ENCODE measurements at places on chromosomes 1 and 21.

DNA sequence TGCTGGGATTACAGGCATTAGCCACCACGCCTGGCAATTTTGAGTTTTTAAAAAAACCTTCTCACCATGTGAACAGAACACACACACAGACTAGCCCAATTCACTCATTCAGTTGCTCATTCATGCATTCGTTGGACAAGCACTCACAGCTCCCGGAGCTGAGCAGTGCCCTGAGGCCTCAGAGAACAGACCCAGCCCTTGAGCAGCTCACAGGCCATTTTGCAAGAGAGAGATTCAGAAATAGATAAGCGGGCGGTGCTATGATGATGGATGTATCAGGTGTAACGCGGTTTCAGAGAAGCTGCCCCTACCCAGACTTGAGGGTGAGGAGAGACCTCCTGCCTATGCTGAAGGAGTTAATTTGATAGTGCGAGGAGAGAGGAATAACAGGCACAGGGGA, 18.6 kb downstream of the PTAFR start:
- no peaks in the 10 kb centered on the region for H3K27me3 ChIP-seq
- no peak for DNase-seq
- peaks cover 7% of the 10 kb centered on the region for H3K4me1 ChIP-seq

DNA sequence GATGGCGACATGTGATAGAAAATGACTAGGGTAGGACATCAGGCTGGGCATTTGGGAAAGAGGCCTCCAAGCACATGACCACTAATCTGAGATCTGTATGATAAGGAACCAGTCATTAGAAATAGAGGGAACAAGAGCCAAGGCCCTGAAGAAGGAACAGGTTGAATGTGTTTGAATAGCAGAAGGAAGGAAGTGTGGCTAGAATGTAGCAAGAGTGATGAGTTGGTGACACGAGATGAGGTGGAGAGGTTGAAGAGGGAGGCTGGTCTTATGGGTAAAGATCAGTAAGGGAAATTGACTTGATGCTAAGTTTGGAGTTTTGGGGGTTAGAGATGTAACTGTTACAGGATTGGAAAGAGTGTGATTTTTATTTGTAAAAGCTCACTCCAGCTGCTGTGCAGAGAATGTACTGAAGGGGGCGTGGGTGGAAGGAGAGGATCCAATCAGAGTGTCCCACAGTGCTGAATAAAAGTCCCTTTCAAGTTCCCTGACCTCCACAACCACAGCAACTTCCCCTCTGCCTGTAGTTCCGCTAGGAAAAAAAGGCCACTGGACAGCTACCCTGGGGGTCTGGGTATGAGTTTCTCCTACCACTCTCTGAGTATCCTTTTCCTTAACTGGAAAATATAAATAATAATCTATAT, 295.0 kb downstream of the OMA1 start:
- no peaks in the 10 kb centered on the region for H3K36me3 ChIP-seq
- DNase-seq = no peak
- H3K27ac ChIP-seq = no peak overlapping the region
- peaks cover 6% of the 10 kb centered on the region for H3K4me1 ChIP-seq
- no peak overlapping the region for H3K4me3 ChIP-seq
- peaks cover 45% of the 10 kb centered on the region for H3K27me3 ChIP-seq

DNA sequence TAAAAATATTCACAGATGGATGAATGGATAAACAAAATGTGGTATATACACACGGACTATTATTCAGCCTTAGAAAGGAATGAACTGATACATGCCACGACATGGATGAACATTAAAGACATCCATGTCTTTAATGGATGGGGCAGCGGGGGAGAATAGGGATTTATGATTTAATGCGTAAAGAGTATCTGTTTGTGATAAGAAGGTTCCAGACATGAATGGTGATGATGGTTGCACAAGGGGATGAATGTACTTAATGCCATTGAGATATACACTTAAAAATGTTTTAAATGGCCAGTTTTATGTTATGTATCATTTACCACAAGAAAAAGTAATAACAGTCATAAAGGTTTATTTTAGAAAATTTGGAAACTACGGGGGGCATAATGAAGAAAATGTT, 108.6 kb upstream of the WLS start:
- no peak overlapping the region for H3K4me3 ChIP-seq
- no peak for DNase-seq
- no peak overlapping the region for H3K27ac ChIP-seq
- peaks cover 3% of the 10 kb centered on the region for H3K4me1 ChIP-seq
- H3K36me3 ChIP-seq = no peaks in the 10 kb centered on the region

GRCh38 chr21:41043014-41043413, 124.9 kb upstream of the BACE2 start:
- no peaks in the 10 kb centered on the region for H3K27me3 ChIP-seq
- no peaks in the 10 kb centered on the region for H3K36me3 ChIP-seq
- no peak overlapping the region for H3K27ac ChIP-seq
- H3K4me1 ChIP-seq = no peaks in the 10 kb centered on the region
- no peak overlapping the region for H3K4me3 ChIP-seq

GRCh38 chr21:45715441-45715840, 71.9 kb downstream of the PCBP3 start:
- peaks cover 28% of the 10 kb centered on the region for H3K27me3 ChIP-seq
- no peak overlapping the region for H3K27ac ChIP-seq
- no peak for DNase-seq
- no peaks in the 10 kb centered on the region for H3K36me3 ChIP-seq

- no peak overlapping the region for H3K27ac ChIP-seq
- no peak for DNase-seq
- no peak overlapping the region for H3K4me3 ChIP-seq
- peaks cover 4% of the 10 kb centered on the region for H3K4me1 ChIP-seq
These were observed 191.6 kb downstream of the PTPRC start for GRCh38 chr1:198830412-198830811.

GRCh38 chr1:221454096-221454495, 287.8 kb downstream of the DUSP10 start:
- H3K4me1 ChIP-seq = no peaks in the 10 kb centered on the region
- H3K4me3 ChIP-seq = no peak overlapping the region
- no peak overlapping the region for H3K27ac ChIP-seq
- no peaks in the 10 kb centered on the region for H3K36me3 ChIP-seq
- DNase-seq = no peak

GRCh38 chr1:185973645-185974044, 239.5 kb downstream of the HMCN1 start:
- H3K27ac ChIP-seq = peak overlapping the region; percentile 79

DNA sequence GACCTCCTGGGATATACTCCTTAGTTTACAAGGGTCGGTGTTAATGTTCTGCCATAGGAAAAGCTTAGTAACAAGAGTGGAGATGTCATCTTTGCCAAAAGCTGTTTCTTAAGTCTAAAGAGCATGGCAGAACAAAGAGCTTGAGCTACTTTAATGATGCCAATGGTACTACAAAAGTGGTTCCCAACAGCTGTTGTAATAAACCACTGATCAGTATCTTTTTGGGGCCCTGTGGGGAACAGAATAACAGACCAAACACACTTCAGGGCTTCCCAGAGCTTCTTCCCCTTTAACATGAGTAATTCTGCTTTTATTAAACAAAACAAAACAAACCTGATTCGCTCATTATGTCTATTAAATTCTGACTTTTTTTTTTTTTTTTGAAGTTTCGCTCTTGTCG, 116.3 kb downstream of the NCAM2 start:
- no peaks in the 10 kb centered on the region for H3K27me3 ChIP-seq
- H3K4me3 ChIP-seq = no peak overlapping the region
- H3K4me1 ChIP-seq = peaks cover 5% of the 10 kb centered on the region
- DNase-seq = no peak
- no peaks in the 10 kb centered on the region for H3K36me3 ChIP-seq

- no peak overlapping the region for H3K4me3 ChIP-seq
- H3K36me3 ChIP-seq = peaks cover 30% of the 10 kb centered on the region
- peaks cover 52% of the 10 kb centered on the region for H3K4me1 ChIP-seq
- DNase-seq = no peak
- H3K27me3 ChIP-seq = no peaks in the 10 kb centered on the region
These were observed 18.5 kb downstream of the CSF1 start for GRCh38 chr1:109929170-109929569.

DNA sequence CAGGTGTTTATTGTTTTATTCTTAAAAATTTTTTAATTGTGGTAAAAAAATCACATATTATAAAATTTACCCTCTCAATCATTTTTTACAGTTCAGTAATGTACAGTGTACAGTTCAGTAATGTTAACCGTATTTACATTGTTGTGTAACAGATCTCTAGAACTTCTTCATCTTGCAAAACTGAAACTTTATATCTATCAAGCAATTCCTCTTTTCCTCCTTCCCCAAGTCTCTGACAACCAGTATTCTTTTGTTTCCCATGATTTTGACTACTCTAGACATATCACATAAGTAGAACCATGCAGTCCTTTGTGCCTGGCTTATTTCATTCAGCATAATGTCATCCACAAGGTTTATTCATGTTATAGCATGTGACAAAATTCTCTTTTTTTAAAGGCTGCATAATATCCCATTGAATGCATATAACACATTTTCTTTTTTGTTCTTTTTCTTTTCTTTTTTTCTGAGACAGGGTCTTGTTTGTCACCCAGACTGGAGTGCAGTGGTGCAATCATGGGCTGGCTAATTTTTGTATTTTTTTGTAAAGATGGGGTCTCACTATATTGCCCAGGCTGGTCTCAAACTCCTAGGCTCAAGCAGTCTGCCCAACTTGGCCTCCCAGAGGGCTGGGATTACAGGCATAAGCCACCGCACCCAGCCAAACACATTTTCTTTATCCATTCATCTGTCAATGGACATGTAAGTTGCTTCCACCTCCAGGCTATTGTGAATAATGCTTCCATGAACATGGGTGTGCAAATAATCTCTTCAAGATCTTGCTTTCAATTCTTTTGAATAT, 17.2 kb upstream of the RCSD1 start:
- H3K4me3 ChIP-seq = no peak overlapping the region
- H3K36me3 ChIP-seq = no peaks in the 10 kb centered on the region
- DNase-seq = peak; percentile 44
- peaks cover 11% of the 10 kb centered on the region for H3K4me1 ChIP-seq

GRCh38 chr21:40507978-40508377, 339.0 kb downstream of the DSCAM start:
- H3K27me3 ChIP-seq = no peaks in the 10 kb centered on the region
- H3K4me1 ChIP-seq = no peaks in the 10 kb centered on the region
- H3K36me3 ChIP-seq = no peaks in the 10 kb centered on the region
- H3K27ac ChIP-seq = no peak overlapping the region

GRCh38 chr1:53641481-53642214, 97.3 kb downstream of the GLIS1 start:
- H3K36me3 ChIP-seq = no peaks in the 10 kb centered on the region
- no peak for DNase-seq
- peaks cover 39% of the 10 kb centered on the region for H3K4me1 ChIP-seq

GRCh38 chr1:166590161-166590560, 249.1 kb upstream of the POGK start:
- no peaks in the 10 kb centered on the region for H3K36me3 ChIP-seq
- H3K27me3 ChIP-seq = no peaks in the 10 kb centered on the region
- H3K27ac ChIP-seq = no peak overlapping the region
- H3K4me1 ChIP-seq = no peaks in the 10 kb centered on the region
- no peak for DNase-seq

DNA sequence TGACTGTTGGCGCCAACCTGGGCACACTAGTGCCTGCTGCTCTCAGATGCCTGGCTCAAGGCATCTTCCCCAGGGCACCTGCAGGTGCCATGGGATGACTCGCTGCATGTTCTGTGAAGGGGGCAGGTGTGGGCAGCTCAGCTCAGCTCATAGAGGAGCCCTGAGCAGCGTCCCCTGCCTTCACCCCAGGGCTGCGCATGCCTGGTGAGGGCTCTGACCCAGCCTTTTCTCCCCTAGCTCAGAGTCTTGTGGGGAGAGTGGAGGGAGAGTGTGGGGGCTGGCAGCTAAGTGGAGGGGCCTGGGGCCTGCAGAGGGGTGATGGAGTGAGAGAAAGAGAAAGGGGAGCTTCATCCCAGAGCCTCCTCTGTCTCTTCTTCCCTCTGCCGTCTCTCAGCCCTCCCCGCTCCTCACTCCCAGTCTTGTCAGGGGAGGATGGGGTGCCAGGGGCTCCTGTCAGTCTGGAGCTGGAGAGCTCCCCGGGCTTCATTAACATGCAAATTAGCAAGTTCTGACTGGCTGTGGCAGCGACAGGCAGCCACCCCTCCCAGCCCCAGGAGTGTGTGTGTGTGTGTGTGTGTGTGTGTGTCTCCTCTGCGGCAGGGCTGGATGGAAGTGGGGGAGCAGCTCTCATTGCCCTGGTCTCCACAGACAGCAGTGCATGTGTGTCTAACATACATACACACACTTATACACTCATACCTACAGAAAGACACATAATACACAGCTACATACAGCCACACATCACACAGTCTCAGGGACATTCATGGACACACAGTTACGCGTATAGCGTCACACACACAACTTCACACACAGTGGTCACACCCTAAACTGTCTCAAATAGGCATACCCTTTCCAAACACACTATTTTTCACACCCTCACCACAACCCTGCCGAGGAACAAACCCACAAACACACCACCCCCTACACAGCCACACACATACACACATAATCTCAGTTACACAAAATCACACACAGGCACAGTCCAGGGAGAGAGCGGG, 34.0 kb downstream of the FOXO6 start:
- peaks cover 1% of the 10 kb centered on the region for H3K4me1 ChIP-seq
- no peak overlapping the region for H3K27ac ChIP-seq
- H3K4me3 ChIP-seq = no peak overlapping the region
- peaks cover 25% of the 10 kb centered on the region for H3K27me3 ChIP-seq
- H3K36me3 ChIP-seq = no peaks in the 10 kb centered on the region

DNA sequence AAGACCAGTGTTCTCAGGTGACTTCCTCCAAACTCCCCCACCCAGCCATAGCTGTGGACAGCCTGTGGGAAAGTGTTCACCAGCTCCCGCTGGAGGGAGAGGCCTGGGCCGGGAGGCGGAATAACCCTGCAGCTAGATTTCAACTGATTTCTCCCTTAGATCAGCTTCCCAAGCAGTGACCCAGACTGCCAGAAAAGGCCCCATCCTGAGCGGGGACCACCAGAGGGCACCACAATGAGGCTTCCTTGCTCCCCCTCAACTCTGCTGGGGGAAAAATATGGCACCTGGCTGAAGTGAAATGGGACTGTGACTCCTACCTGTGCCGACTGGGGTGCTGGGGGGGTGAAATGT, 50.8 kb downstream of the RHBG start:
- no peak overlapping the region for H3K4me3 ChIP-seq
- DNase-seq = no peak
- peaks cover 16% of the 10 kb centered on the region for H3K4me1 ChIP-seq
- no peak overlapping the region for H3K27ac ChIP-seq
- no peaks in the 10 kb centered on the region for H3K36me3 ChIP-seq
- H3K27me3 ChIP-seq = peaks cover 96% of the 10 kb centered on the region

- H3K27ac ChIP-seq = peak overlapping the region; percentile 92
- H3K27me3 ChIP-seq = no peaks in the 10 kb centered on the region
- peak; percentile 84 for DNase-seq
- peaks cover 29% of the 10 kb centered on the region for H3K4me1 ChIP-seq
These were observed 636 bp downstream of the INTS3 start for GRCh38 chr1:153728305-153729066.

DNA sequence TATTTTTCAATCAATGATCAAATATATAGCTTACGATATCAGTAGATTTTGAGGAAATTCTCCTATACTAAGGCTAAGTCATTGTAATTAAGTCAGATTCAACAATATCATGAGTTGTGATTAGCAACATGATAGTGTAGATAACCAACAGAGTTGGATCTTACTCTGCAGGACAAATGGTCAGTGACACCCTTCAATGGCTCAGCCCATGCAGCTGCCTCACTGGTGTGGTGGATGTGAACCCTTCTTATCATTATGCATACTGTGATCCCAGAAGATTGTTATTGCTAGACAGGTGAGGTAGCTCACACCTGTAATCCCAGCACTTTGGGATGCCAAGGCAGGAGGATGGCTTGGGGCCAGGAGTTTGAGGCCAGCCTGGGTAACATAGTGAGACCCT, 5.6 kb downstream of the SLC16A1 start:
- H3K27ac ChIP-seq = no peak overlapping the region
- no peak for DNase-seq
- no peaks in the 10 kb centered on the region for H3K27me3 ChIP-seq
- peaks cover 40% of the 10 kb centered on the region for H3K4me1 ChIP-seq
- no peak overlapping the region for H3K4me3 ChIP-seq

Data from osteocyte (in vitro differentiated cells).